Regular cardiac myocyte (primary cell): ENCODE measurements at places on chromosomes 6 and 20. TPM values are rescaled to one million over a fixed set of nuclear protein-coding genes. Genes with fewer than 3 reads are reported as not detected.

Gene SLC44A4
- total RNA-seq: not detected in 2 replicates

Gene R3HDML
- total RNA-seq: not detected in 2 replicates

Gene CRISP2
- not detected in 2 replicates for total RNA-seq

Gene B3GALT4
- total RNA-seq: 1.5 and 2.5 TPM in 2 replicates

Gene HLA-DOA
- total RNA-seq: not detected in 2 replicates

Gene PRPH2
- total RNA-seq: 0.58 and 0.85 TPM in 2 replicates

Gene NKX2-2
- total RNA-seq: not detected in 2 replicates

Gene NHSL1
- total RNA-seq: 6.2 and 9.2 TPM in 2 replicates

Gene SRMS
- not detected in 2 replicates for total RNA-seq

Gene PRL
- not detected in 2 replicates for total RNA-seq

Gene CLPSL2
- not detected in 2 replicates for total RNA-seq

Gene C6orf47
- 21.9 and 23.4 TPM in 2 replicates for total RNA-seq

Gene ARFGEF3
- 0.19 and 0.56 TPM in 2 replicates for total RNA-seq

Gene MAP3K7
- 28.8 and 35.8 TPM in 2 replicates for total RNA-seq

Gene L3MBTL3
- 13.2 and 15.5 TPM in 2 replicates for total RNA-seq

Gene SLC16A10
- not detected in 2 replicates for total RNA-seq

Gene MRPS10
- total RNA-seq: 42.6 and 58.1 TPM in 2 replicates

Gene NFATC2
- total RNA-seq: under 0.01 and 0.19 TPM in 2 replicates

Gene NKAIN4
- 0.19 TPM in 1 of 2 replicates, not detected in the other for total RNA-seq

Gene CLIC5
- total RNA-seq: under 0.01 TPM in 1 of 2 replicates, not detected in the other

Gene C20orf204
- 0.77 and 0.85 TPM in 2 replicates for total RNA-seq

Gene FUT9
- not detected in 2 replicates for total RNA-seq

Gene BEND6
- total RNA-seq: 10.0 and 13.8 TPM in 2 replicates

Gene NRN1
- under 0.01 TPM in 2 replicates for total RNA-seq

Gene IMPG1
- total RNA-seq: not detected in 2 replicates
